ENCODE measurements at places on chromosomes 7 and 10. TPM values are rescaled to one million over a fixed set of nuclear protein-coding genes. Genes with fewer than 3 reads are reported as not detected.

The SKIDA1 gene
- 0.56 TPM for total RNA-seq

The SRRT gene
- 41.4 TPM for total RNA-seq

The C10orf67 gene
- 0.18 TPM for total RNA-seq

The LRRD1 gene
- under 0.01 TPM for total RNA-seq

The PHF14 gene
- 24.4 TPM for total RNA-seq

The SLC29A3 gene
- total RNA-seq, result 0.72 TPM

The SFTPA2 gene
- not detected for total RNA-seq

The H2BK1 gene
- not detected for total RNA-seq

The ELN gene
- total RNA-seq, result 2.2 TPM

The ATOH7 gene
- not detected for total RNA-seq

The TMEM229A gene
- not detected for total RNA-seq

The OR6V1 gene
- total RNA-seq, result not detected

The PRRT4 gene
- not detected for total RNA-seq

The ANXA8L1 gene
- 0.18 TPM for total RNA-seq

The BMPER gene
- total RNA-seq, result 7.5 TPM

The MYH16 gene
- 0.18 TPM for total RNA-seq

The NPY4R gene
- 0.83 TPM for total RNA-seq

The GIMAP8 gene
- not detected for total RNA-seq

Data from IMR-90 (cell line).